Naive thymus-derived CD4-positive, alpha-beta T cell (primary cell): ENCODE measurements at places on chromosomes 12 and 14.

DNA sequence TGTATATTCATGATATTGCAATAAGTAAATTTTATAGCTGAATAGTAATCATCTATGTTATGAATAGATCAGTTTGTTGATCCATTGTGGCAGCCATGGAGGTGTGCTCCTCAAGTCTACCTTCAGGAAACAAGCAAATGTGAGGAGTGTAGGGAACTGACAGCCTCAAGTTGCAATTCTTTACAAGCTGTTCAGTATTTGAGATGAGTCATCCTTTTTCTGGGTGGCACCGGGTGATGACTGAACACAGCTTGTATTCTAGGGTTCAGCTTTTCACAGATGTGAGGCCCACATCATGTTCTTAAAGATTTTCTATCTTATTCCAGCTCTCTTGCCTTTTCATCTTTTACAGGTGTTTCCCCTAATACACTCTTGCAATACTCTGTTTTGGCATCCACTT, 452.4 kb downstream of the KCNH5 start:
- H3K4me1 ChIP-seq = no peaks in the 10 kb centered on the region
- H3K27me3 ChIP-seq = no peaks in the 10 kb centered on the region
- no peaks in the 10 kb centered on the region for H3K36me3 ChIP-seq

- no peak for DNase-seq
- H3K4me1 ChIP-seq = peaks cover 19% of the 10 kb centered on the region
- H3K27ac ChIP-seq = no peak overlapping the region
- H3K4me3 ChIP-seq = no peak overlapping the region
Measured at GRCh38 chr14:50528000-50528399, 4.4 kb downstream of the MAP4K5 start.

- H3K27ac ChIP-seq = no peak overlapping the region
- H3K36me3 ChIP-seq = no peaks in the 10 kb centered on the region
- DNase-seq = no peak
- no peak overlapping the region for H3K4me3 ChIP-seq
- H3K4me1 ChIP-seq = no peaks in the 10 kb centered on the region
Measured at GRCh38 chr12:100490056-100490455, 16.4 kb downstream of the NR1H4 start.

DNA sequence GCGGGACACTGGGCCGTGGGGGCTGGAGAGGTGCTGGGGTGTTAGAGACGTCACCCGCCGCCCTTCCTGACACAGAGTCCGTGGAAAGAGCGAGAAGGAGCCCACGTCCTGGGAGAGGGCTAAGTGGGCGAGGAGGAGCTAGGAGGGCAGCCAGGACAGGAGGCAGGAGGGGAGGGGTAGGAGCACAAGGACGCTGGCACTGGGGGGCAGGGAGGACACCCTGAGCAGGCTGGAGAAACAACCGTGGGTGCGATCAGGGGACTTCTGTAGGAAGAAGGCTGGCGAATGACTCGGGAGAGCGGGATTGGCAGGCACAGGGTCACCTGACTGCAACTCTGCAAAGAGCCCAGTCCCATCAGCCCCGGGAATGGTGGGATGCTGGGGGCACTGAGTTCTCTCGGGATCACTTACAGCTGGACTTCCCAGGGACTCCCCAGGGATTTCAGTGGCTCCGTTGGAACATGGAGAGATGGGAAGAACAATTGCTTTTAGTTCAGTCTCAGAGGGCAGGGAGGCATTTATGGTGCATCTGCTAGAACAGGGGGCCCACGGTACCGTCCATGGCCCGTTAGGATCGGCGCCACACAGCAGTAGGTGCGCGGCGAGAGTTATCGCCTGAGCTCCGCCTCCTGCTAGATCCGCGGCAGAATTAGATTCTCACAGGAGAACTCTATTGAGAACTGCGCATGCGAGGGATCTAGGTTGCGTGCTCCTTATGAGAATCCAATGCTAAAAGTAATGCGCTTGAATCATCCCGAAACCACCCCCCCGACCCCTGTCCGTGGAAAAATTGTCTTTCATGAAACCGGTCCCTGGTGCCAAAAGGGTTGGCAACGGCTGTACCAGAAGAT, 24.3 kb downstream of the UBR7 start:
- H3K4me3 ChIP-seq = peak overlapping the region; percentile 36
- no peak overlapping the region for H3K27ac ChIP-seq
- peaks cover 4% of the 10 kb centered on the region for H3K4me1 ChIP-seq
- H3K27me3 ChIP-seq = no peaks in the 10 kb centered on the region

DNA sequence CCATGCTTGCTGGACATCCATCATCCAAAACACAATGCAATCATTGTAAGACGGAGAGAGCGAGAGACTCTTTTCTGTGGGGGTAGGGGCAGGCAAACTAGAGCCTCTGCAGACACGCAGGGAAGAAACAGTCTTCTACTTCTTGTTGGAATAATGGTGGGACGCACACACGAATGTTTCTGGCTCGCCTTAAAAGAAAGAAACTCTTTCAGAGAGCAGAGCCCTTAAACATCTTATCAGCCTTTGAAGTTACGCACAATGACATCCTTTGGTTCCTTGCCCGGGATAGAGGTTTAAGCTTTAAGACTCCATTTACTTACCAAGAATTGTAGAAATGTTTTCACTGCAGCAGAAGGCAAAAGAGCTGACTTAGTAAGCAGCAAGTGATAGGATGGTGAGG, 133.8 kb upstream of the FOXN3 start:
- no peak for DNase-seq
- H3K27me3 ChIP-seq = no peaks in the 10 kb centered on the region
- H3K27ac ChIP-seq = no peak overlapping the region
- H3K36me3 ChIP-seq = no peaks in the 10 kb centered on the region
- H3K4me3 ChIP-seq = no peak overlapping the region
- peaks cover 18% of the 10 kb centered on the region for H3K4me1 ChIP-seq

- no peak for DNase-seq
- no peak overlapping the region for H3K27ac ChIP-seq
- no peaks in the 10 kb centered on the region for H3K27me3 ChIP-seq
- no peaks in the 10 kb centered on the region for H3K4me1 ChIP-seq
- H3K36me3 ChIP-seq = no peaks in the 10 kb centered on the region
Measured at GRCh38 chr14:30134936-30135335, 207.3 kb upstream of the PRKD1 start.

DNA sequence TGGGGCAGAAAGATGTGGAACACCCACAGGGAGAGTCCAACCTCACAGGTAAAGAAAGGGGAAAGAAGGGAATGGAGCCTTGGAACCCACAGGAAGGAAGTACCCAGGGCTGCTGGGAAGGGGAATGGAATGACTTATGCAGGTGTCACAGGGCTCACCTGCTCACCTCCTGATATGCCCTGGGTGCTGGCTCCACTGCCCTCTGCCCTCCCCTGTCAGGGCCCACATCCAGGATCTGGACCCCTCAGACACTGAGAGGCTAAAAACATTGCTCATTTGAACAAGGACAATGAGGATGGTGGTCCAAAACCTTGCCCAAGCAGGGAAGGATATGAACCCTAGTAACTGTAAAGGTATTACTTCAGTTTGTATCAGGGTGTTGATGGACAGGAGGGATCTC, 19.3 kb downstream of the ZBTB39 start:
- H3K36me3 ChIP-seq = no peaks in the 10 kb centered on the region
- DNase-seq = no peak
- no peak overlapping the region for H3K4me3 ChIP-seq
- no peak overlapping the region for H3K27ac ChIP-seq
- no peaks in the 10 kb centered on the region for H3K27me3 ChIP-seq

- no peak for DNase-seq
- no peak overlapping the region for H3K27ac ChIP-seq
- no peaks in the 10 kb centered on the region for H3K36me3 ChIP-seq
Measured at GRCh38 chr12:40864891-40865290, 172.7 kb downstream of the CNTN1 start.

GRCh38 chr14:102507081-102507856, 2.3 kb downstream of the ANKRD9 start:
- H3K4me1 ChIP-seq = peaks cover 14% of the 10 kb centered on the region
- no peak overlapping the region for H3K27ac ChIP-seq
- no peaks in the 10 kb centered on the region for H3K27me3 ChIP-seq
- no peak overlapping the region for H3K4me3 ChIP-seq

- H3K27ac ChIP-seq = no peak overlapping the region
- no peaks in the 10 kb centered on the region for H3K4me1 ChIP-seq
- DNase-seq = no peak
- no peaks in the 10 kb centered on the region for H3K27me3 ChIP-seq
Measured at GRCh38 chr14:93045965-93046704, 69.6 kb downstream of the ITPK1 start.

DNA sequence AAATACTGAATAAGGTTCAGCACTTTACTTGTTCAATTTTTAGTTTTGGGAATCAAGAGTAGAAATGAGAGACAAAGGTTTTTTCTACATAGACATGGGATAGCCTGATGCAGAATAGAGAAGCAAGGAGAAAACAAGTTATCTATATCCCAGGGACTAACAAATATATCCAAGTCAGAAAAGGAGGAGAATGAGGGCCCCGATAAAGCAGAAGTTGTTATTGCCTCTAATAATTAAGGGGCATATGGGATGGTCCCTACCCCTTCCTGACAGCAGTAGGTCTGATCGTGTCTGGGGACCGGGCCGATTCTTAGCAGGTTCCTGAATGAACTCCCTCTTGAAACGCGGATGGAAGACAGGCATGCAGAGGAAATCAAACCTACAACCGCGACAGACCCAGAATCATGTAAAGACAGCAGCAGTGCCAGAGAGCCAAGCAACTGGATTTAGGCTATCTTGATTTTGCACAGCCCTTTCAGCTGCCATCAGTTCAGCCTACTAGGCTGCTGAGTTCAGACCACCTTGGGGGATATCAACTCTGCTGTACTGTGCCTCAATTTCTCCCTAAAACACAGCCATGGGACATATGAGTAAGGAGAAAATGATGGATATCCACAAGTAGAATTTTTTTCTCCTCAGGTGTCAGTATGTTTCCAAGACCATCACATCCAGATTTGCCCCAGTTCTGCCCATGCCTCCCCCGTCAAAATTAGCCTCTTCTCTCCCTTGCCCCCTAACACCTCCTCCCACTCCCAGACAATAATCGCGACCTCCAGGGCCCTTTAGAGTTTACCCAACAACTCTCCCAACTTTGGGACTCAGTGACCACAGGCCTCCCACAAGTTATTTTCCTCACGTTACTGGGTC, 706 bp downstream of the PRMT5 start:
- no peaks in the 10 kb centered on the region for H3K27me3 ChIP-seq
- H3K4me3 ChIP-seq = peak overlapping the region; percentile 91
- peak overlapping the region; percentile 91 for H3K27ac ChIP-seq

DNA sequence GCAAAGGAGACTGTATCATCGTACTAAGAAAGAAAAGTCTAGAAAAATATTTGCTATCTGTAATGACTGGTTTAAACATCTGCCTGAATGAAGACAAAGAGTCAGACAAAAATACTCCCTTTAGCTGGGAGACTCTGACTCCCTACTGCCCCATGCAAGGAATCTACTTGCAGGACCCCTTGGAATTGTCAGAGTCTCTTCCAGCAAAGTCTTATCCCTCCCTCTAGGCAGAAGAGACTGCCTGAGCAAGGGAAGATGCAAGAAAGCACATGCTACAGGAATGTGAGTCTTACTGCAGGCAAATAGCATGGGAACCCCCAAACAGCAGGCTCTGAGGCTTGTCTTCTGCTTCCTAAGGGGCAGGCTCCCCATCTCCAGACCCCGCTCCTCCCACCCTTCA, 154.0 kb downstream of the KCNA5 start:
- no peaks in the 10 kb centered on the region for H3K27me3 ChIP-seq
- no peak overlapping the region for H3K27ac ChIP-seq
- H3K4me1 ChIP-seq = no peaks in the 10 kb centered on the region
- no peak for DNase-seq
- no peaks in the 10 kb centered on the region for H3K36me3 ChIP-seq

DNA sequence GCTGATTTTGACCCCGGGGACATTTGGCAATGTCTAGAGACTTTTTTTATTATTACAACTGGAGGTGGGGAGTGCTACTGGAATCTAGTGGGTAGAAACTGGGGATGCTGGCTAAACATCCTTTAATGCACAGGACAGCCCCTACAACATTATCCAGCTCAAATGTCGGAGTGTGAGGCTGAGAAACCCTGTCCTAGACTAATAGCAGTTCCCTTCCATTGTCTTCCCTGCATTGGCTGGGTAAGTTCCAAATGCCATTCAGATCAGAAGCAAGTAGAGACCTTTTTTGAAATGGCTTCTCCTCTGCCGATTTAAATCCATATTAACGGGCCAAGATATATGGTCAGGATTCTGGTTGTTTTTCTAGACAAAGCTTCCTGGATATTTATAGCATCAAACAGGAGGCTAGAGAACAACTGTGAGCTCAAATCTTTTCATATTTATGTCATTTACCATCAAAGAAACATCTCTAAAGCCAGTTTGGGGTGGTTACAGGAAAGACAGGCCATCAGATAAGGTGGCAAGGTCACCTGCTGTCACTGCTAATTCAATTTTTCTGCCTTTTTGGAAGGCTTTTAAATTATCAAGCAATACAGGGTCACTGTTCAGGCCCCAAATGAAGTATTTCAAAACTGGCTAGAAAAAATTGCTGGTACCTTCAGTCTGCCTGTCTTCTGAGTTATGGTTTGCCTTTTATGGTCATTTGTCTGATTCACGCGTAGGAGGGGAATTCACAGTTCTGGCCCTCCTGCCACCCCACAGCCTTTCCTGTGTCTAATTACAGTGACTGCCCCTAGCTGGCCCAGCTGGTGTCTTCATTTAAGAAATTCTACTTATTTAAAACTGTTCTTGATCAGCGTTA, 20.1 kb upstream of the AKAP5 start:
- no peaks in the 10 kb centered on the region for H3K27me3 ChIP-seq
- H3K36me3 ChIP-seq = no peaks in the 10 kb centered on the region
- DNase-seq = no peak
- H3K4me1 ChIP-seq = no peaks in the 10 kb centered on the region

- H3K36me3 ChIP-seq = no peaks in the 10 kb centered on the region
- H3K4me3 ChIP-seq = no peak overlapping the region
- no peaks in the 10 kb centered on the region for H3K27me3 ChIP-seq
- no peak overlapping the region for H3K27ac ChIP-seq
- no peak for DNase-seq
Measured at GRCh38 chr12:96431067-96431466, 30.8 kb upstream of the CDK17 start.

GRCh38 chr12:61291647-61292046, 968.6 kb upstream of the USP15 start:
- DNase-seq = no peak
- H3K27me3 ChIP-seq = no peaks in the 10 kb centered on the region
- no peak overlapping the region for H3K4me3 ChIP-seq
- H3K4me1 ChIP-seq = no peaks in the 10 kb centered on the region
- H3K36me3 ChIP-seq = no peaks in the 10 kb centered on the region

DNA sequence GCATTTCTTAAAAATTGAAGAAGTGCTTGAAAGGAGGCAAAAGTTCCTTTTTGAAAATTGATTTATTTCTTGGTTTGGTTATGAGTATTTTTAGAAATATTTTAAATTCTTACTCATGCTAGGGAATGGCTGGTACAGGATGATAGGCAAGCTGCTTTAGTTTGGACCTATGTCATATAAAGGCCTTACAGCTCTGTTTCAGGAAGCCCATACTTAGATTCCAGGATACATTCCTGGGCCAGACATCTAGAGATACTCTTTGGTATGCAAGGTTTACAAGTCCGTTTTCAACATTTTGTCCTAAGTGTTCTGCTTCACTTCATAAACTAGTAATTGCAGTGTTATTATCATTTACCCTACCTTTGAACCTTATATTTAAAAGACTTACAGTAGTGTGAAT, 186.8 kb downstream of the FUT8 start:
- H3K27me3 ChIP-seq = no peaks in the 10 kb centered on the region
- H3K4me1 ChIP-seq = peaks cover 6% of the 10 kb centered on the region
- no peaks in the 10 kb centered on the region for H3K36me3 ChIP-seq
- H3K4me3 ChIP-seq = no peak overlapping the region

- H3K27me3 ChIP-seq = no peaks in the 10 kb centered on the region
- H3K27ac ChIP-seq = no peak overlapping the region
- H3K4me1 ChIP-seq = peaks cover 6% of the 10 kb centered on the region
- H3K4me3 ChIP-seq = no peak overlapping the region
- no peak for DNase-seq
- H3K36me3 ChIP-seq = no peaks in the 10 kb centered on the region
Measured at GRCh38 chr12:92191061-92191460, 45.4 kb upstream of the BTG1 start.
